AG09319 (cell line): ENCODE measurements at places on chromosomes 6 and 20.

GRCh38 chr6:3151691-3152090 is 5.7 kb downstream of the TUBB2A start:
- no peak for DNase-seq

DNA sequence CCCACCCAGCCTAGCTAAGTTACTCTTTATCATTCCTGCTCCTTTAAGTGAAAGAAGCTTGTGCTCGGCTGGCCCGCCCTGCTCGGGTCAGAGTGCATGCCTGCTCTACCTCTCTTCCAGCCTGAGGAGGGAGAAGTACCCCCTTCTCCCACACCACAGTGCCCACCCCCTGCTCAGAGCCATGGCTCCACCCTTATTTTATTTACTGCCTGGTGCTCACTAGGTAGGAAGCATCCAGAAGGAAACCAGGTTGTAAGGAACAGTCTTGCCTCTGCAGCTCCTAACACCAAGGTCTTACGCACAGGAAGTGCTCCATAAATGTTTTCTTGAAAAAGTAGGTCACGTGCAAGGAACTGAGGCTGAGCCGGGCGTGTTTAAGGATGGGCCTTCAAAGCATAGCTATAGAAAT is 105.7 kb upstream of the SNX9 start:
- DNase-seq, result no peak

DNA sequence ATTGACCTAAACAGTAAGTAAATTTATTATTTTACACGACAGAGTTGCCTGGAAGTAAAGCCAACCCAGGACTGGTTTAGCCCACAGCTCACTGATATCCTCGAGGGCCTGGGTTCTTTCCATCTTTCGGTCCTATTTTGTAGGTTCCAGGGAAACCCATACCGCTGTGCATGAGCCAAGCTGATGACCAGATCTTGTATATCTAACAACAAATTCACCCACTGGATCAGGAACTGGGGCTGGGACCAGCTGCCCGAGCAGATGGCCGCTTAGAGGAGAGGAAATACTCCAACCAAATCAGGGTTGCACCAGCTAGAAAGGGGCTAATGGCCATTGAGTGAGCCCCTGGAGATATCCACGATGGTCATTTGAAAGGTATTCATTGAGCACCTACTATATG is 139.2 kb downstream of the BACH2 start:
- DNase-seq, result no peak

GRCh38 chr6:161418463-161418945 is 144.6 kb upstream of the AGPAT4 start:
- DNase-seq, result peak; percentile 71

DNA sequence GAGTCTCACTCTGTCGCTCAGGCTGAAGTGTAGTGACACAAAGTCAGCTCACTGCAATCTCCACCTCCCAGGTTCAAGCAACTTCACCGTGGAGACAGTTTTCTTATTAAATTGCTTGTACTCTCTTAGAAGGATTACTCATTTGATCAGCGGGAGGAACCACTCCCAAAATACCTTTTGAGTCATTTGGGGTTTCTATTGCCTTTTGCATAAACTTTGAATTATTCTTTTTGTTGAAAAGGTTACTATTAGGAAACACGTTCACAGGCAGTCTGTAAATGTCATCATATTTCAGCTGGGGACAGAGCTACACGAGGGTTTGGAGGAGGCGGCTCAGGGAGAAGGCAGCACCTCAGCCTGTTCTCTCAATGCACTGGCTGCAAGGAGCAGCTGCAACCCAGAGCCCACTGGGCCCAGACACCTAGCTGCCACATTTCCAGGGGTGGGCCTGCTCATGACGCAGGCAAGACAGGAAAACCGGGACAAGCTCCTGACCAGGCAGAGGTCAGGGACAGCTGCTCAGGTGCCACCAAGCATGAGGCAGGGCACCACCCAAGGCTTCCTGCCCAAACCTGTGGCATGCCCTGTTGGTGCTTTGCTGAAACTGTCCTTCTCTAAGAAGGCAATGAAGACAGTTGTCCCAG is 205.9 kb downstream of the BMP7 start:
- DNase-seq, result no peak
